ENCODE measurements at places on chromosomes 1 and 21.
A peak's percentile ranks its signal among the peaks of the same experiment; 100 is the strongest.

GRCh38 chr1:67676287-67676686 is 8.7 kb upstream of the GADD45A start:
- DNase-seq = no peak

DNA sequence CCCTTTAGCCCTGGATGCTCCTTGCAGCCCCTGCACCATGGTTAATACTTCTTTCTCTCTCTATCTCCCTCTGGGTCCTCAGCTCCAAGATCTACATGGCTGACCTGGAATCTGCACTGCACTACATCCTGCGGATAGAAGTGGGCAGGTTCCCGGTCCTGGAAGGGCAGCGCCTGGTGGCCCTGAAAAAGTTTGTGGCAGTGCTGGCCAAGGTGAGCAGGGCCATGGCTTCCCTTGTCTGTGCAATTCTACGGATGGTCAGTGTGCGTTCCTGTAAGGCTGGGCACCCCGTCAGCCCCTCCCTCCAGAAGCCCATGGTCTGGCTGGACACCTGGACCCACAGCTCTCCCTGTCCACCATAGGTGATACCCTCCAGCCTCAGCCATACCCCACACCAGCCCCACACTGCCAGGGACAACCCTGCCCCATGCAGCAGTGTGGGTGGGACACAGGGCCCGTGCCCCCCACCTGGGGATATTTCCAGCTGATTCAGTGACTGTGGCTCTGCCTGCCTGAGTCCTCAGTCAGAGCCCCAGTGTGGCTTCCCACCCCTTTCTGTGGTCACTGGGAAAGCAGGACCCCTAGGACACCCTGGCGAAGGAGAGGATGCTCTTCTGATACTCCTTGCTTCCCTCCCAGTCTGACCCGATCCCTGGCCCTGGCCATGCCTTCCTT is 31.4 kb downstream of the QSOX1 start:
- no peak for DNase-seq

- DNase-seq = no peak
These were observed 14.5 kb downstream of the ACTRT2 start for GRCh38 chr1:3035563-3036446.

- DNase-seq = no peak
These were observed 23.0 kb downstream of the MTARC1 start for GRCh38 chr1:220809704-220810103.

DNA sequence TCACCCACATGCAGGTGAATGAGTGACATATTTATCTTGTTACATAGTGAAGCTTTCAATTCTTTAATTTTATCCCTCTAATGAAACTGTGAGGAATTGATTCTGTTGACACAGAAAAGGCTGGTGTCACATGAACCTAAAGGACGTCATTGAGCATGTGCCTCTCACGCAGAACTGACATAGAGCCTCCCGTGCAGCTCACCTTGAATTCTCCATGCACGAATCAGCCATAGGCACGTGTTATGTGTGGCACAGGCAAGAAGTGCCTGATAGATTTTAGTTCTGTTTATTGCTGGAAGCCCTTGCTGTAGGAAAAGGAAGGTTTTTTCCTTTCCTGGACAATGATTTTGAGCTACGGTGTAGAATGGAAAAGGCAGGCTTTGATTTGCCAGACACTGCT is 11.3 kb downstream of the ADARB1 start:
- DNase-seq = no peak

DNA sequence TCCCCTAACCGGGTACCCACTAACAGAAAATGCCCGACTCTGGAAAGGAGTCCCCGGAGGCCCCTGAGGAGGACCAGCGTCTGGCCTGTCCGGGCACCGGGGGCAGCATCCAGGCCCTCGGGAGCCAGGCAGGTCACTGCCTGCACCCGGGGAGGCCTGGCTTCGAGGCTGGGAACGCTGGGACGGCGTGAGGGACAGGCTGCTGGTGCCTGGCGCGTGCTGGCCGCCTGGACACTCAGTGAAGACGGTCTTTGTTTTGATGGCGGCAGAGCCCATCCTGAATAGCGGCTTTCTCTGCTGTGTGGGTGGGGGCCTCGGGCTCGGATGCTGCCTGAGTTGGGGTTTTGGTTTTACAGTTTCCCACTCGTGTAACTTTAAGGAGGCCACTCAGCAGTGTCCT is 37.6 kb downstream of the PRKCZ start:
- no peak for DNase-seq

GRCh38 chr1:209707308-209707707 is 2.7 kb downstream of the HSD11B1 start:
- DNase-seq = no peak

DNA sequence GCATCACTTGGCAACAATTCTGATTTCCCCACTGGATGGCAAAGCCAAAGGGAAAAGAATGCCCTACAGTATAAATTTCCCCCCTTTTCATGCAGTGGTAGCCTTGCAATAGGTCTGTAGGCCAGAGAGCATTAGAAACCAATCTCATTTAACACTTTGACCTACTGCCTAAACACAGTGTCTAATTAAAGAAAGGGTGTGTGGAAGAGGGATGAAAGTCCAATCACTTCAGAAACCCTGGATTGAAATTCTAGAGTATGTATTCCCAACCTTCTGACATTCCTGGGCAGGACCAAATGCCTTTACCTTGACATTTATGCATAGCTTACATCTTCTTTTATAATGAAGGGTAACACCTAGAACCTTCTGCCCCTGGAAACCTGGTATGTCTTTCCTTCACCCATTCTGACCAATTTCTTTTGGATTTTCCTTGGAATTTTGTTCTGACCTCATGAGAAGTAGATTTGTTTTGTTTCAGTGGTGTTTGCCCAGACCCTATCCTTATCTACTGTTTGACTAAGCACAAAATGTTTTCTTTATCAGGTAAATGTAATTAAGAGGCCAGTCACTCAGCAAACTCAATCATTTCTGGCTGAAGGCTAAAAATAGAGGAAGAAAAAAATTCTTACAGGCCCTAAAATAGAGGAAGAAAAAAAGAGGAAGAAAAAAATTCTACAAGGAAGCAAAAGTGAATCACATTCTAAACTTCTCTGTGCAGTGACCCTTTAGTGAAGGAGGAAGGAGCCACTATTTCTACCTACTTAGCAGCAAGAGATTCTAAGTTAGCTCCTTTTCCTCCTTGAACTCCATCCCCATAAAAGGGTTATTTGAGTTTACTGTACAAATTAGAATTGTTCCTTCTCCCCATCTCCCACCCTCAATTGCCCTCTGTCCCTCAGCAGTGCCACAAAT is 129.5 kb upstream of the DSCAM start:
- DNase-seq = no peak

DNA sequence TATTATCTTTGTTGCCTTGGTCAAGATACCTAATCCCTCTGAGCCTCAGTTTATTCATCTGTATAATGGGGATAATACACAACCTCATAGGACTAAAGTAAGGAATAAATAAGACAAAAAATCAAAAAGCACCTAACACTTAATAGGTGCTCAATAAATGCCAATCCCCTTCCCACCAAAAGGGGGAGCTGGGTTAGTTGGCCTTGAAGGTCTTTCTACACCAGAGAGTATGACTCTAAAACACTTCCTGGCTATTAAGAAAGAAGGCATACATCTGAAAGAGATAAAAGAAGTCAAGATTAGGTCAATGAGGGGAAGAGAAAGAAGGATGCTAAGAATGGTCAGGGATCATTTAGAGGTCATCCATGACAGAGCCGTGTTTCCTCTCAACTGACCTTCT is 11.1 kb downstream of the VSIG8 start:
- no peak for DNase-seq

GRCh38 chr1:6096243-6097116 is 50.8 kb downstream of the KCNAB2 start:
- no peak for DNase-seq

DNA sequence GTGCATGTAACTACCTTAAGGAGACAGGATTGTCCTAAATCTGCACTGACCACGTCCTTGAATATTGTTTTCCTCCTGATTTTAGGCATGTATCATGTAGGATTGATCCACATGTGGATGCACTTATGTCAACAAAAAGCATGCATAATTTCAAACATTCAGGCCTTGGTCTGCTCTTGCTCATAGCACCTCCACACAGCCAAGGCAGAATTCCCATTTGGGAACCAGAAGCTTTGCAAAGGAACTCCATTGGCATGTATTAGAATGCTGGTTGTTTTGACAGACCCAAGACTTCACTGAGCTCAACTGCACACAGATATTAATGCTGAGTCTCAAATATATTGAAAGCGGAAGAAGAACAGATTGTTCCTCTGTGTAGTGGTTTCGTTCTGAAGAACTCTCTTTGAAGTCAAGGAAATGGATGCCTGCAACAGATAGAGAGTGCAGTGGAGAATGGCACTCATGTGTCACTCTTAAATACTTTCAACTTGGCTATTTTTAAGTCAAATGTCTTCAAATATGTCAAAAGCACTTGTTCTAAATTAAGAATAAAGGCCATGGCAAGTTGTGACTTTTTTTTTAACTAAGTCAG is 387.6 kb downstream of the LTN1 start:
- no peak for DNase-seq

DNA sequence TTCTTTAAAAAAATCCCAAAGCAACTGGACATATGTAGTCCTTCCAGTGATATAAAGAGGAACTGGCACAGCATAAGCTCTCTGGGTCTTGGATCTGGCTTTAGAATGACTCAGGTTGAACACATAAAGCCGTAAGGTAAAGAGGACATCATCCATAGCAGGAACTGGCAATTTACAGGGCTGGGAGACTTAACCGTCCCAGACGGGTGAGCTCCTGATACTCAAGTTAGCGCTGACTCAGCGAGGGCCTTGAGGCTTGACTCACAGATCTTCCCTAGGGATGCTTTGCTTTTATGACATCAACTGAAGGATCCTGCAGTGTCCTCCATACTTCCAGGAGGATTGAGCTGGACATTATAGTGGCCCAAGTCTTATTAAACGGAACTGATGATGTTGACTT is 154.1 kb downstream of the CLIC6 start:
- DNase-seq = no peak

- no peak for DNase-seq
These were observed 14.6 kb upstream of the COL16A1 start for GRCh38 chr1:31718327-31718897.

DNA sequence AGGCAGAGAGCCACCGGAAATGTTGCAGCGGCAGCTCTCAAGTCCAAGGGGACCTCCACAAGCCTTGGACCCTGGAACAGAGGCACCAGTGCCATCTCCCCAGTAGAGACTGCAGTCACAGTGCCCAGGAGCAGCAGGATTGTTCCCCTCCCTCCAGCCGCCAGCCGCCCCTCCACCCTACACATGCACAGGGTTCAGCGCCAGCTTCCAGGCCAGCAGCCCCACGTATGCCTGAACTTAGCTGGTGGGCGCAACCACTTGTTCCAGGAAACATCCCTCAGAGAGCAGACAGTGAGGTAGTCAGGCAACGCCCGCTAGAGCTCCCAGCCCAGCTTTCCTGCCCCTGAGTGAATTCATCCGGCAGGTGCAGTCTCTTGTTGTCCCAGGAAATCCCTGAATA is 1098.1 kb upstream of the NCAM2 start:
- DNase-seq = no peak

DNA sequence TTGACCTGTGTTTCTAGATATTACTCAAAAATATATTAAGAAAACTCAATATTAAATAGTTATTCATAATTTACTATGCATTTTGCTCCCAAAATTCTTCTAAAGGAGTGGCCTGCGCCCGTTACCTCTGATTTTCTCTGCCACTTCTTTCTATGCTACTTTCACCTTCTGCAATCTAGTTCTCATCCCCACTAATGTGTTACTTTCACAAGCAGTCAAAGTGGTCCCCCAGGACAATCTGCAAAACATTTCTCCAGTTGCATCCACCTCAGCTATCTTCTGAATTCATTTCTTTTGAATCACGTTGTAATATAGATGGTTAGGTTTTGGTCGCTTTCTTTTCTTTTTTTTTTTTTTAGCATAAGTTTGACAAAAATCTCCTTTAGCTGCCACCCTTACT is 13.4 kb downstream of the INSL5 start:
- no peak for DNase-seq

DNA sequence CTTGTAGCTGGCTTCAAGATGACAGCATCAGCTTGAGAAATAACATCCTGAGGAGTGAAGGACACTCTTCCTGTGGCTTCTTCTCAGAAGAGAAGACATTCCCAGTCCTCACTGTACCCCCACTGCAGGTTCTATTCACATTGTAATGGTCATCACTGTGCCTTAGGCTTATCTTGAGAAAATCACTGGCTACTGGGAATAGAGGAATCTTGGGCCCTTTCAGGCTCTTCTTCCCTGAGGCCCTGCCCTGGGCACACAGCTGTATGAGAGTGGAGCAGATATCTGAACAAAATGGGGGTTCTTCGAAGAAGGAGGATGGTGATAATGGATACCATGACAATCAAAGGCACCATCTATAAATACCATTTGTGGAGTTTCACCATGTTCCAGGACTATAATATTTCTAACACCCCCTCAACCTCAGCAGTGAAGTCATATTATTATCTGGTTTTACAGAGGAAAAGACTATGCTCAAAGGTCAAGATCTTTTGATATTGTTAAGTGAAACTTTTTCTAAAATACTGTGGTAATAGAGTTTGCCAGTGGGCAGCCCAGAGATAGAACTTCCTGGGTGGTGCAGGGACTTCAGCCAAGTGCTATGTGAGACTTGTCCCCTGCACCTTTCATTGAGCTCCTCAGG is 143.1 kb upstream of the KCNE2 start:
- DNase-seq = no peak

- no peak for DNase-seq
These were observed 110.5 kb upstream of the SERBP1 start for GRCh38 chr1:67540733-67541125.

- DNase-seq = no peak
These were observed 2.2 kb downstream of the VAMP4 start for GRCh38 chr1:171739656-171740055.

GRCh38 chr1:40668769-40669525 is 3.5 kb upstream of the RIMS3 start:
- peak; percentile 53 for DNase-seq

- no peak for DNase-seq
These were observed 19.1 kb upstream of the GBP3 start for GRCh38 chr1:89041721-89042120.

DNA sequence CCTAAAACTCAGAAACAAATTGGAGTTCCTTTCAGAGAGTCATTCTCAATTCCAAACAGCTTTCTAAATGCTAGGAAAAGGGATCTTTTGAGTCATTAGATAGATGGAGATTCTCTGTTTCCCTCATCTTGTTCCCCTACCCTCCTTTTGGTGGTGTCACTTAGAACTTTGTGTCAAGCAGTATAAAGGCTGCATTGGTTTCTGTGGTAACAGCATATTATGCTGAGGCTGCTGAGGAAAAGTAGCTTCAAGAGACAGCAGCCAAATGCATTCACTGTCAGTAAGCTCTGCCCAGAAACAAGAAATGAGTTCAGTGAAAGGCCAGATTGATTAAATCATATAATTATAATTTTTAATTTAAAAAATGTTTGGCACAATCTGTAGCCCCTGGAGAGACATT is 144.1 kb downstream of the LRRC40 start:
- DNase-seq = no peak

DNA sequence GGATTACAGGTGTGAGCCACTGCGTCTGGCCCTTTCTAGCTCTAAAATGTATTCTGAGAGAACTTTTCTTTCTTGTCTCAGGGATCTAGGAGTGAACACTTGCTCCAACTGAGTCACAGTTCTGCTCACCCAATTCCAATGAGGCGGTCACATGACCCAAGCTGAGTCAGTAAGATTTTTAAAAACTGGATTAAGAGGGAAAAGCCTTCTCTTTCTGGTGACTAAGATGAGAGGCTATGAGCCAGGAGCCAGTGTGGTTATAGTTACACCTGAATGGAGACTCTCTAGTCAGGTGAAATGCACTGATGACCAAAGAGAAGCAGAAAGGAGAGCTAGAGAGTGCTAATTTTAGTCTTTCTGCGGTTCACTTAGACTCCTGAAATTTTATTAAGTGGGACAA is 9.5 kb upstream of the DEPDC1 start:
- no peak for DNase-seq
